Inflammatory macrophage (primary cell): ENCODE measurements at places on chromosomes 5 and 9.

DNA sequence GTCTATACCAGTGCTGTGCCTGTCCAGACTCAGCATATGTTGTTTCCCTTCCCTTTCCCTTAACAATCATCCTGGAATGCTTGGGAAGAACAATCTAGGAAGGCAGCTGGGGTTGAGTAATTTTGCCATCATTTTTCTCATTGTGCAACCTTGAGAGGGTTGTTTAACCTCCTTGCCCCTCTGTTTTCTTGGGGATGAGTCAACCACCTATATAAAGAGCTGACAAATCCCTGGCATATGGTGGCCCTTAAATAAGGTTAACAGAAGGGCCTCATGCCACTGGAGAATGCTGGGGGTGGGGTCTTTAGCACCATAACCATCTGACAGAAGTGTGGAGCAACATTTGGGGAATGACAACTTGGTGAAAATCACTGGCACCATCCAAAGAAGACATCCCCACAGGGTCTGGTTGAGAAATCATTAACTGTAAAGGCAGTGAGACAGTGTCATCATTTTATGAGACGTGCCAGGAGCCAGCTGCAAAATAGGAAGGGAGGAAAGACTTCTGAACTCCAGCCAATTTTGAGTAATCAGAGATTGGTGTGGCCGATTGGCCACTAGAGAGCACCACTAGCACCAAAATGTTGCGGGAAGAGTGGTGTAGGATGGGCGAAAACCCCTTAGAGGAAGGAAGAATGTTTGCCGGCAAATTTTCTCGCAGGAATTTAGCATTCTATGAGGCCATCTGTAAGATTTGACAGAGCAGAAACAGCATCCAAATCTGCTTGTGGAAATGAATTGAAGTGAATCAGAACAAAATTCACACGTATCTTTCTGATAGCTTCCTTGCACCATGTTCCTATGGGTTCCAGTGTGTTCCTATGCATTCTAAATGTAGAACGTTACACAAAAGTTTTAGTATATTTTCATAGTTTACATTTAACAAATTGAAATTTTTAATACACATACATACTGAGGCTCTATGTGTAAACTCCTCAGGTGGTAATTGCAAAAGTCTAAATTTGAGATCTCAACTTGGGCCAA lies 113.8 kb downstream of the MSX2 start:
- no peak for DNase-seq

- no peak for DNase-seq
Measured at GRCh38 chr9:101791938-101792337, 53.5 kb upstream of the GRIN3A start.

DNA sequence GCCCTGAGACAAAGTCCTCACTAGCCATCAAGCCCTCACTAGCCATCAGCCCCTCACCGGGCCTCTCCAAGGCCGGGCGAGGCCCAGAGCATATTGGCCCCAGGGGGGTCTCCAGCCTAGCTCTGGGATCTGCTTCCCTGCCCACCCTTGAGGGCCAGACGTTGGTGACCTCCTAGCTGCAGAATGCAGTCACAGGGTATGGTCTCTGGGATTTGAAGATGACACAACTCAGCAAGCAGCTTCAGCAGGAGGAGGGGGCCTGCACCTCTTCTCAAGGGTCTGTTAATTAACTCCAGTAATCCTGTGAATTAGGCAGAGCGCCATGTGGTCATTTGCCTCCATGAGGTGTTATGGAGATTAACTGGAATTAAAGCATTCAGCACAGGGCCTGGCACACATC lies 116.9 kb upstream of the SPOCK1 start:
- no peak for DNase-seq

GRCh38 chr5:114657342-114658130 lies 295.7 kb downstream of the KCNN2 start:
- DNase-seq, result no peak

- DNase-seq, result peak; percentile 31
Measured at GRCh38 chr9:4970970-4971641, 14.0 kb upstream of the JAK2 start.

GRCh38 chr9:113933671-113934070 lies 57.6 kb downstream of the ZNF618 start:
- no peak for DNase-seq

- no peak for DNase-seq
Measured at GRCh38 chr9:104905931-104906330, 22.0 kb downstream of the ABCA1 start.

DNA sequence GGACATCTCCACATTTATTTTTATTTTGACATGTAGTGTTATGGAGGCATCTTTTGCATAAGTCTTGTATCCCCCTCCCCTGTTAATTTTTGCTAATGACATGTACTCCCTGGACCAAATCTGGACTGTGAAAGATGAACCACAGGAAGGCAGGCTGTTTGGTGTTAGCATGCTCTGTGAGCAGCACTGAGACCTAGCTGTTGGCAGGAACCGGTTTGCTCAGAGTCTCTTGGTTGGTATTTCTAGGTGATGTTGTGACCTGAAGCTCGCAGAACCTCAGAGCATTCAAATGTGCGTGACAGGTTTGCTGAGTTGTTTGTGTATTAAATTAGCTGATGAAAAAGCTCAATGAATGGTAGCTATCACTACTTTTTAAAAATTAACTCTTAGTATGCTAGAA lies 53.6 kb upstream of the PHF2 start:
- no peak for DNase-seq

DNA sequence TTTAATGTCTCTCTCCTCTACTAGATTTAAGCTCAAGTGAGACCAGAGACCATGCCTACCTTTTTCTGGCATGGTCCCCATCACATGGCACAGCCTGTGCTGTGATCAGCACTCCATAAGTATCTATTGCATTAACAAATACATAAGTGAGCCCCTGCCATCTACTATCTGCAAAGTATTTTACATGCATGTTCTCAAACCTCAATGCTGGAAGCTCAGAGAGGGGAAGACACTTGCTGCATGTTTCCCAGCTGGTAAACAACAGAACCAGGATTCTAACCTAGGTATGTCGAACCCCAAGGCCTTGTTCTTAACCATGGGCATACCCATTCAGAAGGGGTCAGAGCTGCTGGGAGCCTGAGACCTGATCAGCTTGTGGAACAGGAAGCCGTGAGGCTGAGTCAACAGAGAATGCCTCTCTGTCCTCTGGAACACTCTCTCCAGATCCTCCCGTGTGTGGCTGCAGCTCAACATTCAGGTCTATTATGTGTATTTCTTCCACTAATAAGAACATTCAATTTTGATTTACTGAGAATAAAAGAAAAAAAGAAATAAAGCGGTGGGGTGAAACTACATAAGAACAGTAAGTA lies 232.5 kb upstream of the MSX2 start:
- no peak for DNase-seq

DNA sequence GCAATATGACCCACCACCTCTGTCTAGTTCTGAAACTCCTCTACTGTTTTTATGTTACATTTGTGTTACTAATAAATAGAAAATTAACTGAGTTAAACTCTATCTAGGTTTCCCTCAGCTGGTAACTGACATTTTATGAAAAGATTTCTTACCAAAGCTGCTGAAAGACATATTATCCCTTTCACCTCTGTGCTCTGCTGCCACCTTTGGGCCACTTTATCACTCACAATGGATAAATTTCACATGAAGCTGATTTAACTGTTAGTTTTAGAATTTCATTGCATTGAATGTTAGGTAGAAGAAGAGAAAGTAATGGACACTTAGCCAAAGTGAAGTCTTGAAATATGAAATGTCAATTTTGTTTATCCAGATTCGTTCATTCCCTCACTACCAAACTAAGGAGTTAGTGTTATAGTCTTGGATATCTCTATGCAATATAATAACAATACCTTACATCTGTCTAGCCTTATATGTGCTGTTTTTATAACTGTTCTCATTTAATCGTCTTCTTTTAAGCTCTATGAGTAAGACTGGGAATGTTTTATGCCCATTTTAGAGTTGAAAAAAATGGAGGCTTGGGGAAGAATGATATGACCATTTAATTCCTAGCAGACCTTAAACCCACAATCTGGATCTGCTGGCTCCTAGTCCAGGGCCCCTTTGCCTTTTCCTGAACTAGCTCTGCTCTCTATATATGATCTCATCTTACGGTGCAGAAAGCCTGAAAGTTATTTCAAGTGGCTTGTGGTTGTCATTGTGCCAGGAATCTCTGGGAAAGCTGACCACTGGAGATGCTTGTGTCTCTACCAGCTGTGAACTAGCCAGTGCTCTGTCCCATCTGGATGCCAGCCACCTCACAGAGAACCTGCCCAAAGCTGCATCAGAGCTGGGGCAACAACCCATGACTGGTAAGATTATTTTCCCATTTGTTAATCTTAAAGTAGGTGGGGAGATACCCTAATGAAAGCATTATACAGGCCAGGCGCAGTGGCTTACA lies 97.1 kb downstream of the GOLPH3 start:
- peak; percentile 66 for DNase-seq

GRCh38 chr9:121499427-121500164 lies at the start of gene GGTA1:
GGTA1 (minus strand) TSS chr9:121499844; CDS start chr9:121467922, 31,922 bp downstream.
- DNase-seq, result peak; percentile 68

GRCh38 chr9:103188781-103189350 lies 193.7 kb downstream of the CYLC2 start:
- no peak for DNase-seq

- DNase-seq, result peak; percentile 97
Measured at GRCh38 chr5:159362220-159362619, 31.9 kb upstream of the IL12B start.

GRCh38 chr5:59731809-59732208 lies 161.7 kb downstream of the PDE4D start:
- no peak for DNase-seq

- DNase-seq, result no peak
Measured at GRCh38 chr9:121360601-121361374, 9.3 kb downstream of the STOM start.

DNA sequence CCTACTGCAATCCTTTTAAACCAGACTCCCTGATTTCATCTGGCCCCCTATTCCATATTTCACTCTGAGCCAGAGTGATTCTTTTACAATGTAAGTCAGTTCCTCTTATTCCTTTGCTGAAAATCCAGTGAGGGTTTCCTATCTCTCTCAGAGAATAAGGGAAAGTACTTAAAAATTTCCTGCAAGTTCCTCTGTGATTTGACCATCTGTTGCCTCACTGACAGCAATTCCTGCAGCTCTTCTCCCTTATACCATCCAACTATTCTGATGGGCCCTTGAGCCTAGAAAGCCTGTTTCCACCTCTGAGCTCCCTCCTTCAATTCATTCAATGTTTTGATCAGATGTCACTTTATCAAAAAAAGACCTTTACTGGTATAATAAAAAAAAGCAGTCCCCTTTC lies 317.1 kb upstream of the CCNH start:
- DNase-seq, result no peak

- no peak for DNase-seq
Measured at GRCh38 chr5:142621227-142621626, 64.7 kb downstream of the FGF1 start.
